ENCODE measurements at places on chromosomes 3 and 15. TPM values are rescaled to one million over a fixed set of nuclear protein-coding genes. Genes with fewer than 3 reads are reported as not detected.

- DNase-seq: peak; percentile 70
These were observed at the start of gene TPM1 for GRCh38 chr15:63041974-63042876. Gene TPM1, plus strand, starts transcription at chr15:63042747. Its CDS starts 83 bp downstream, at chr15:63042830.

DNA sequence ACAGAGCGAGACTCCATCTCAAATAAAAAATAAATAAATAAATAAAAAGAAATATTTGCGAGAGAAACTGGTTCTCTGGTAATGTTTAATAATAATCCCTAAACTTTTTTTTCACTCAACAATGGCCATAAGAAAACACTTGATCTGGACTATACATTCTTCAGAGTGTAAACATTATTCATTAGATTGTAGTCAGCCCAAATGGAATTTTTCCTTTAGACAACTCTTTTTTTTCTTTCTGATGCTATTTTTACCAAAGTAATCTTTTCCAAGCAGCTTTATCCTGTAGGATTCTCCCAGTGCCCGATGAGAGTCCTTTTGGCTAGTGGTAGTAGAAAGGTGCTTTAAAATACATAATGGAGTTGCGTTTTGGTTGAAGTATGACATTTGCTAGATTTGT lies 90.4 kb downstream of the NEDD4 start:
- no peak for DNase-seq

GRCh38 chr3:124576565-124577493 lies 153.4 kb upstream of the UMPS start:
- no peak for DNase-seq

The FETUB gene
- total RNA-seq: not detected

- no peak for DNase-seq
These were observed 24.4 kb downstream of the MAP1A start for GRCh38 chr15:43541785-43542184.

DNA sequence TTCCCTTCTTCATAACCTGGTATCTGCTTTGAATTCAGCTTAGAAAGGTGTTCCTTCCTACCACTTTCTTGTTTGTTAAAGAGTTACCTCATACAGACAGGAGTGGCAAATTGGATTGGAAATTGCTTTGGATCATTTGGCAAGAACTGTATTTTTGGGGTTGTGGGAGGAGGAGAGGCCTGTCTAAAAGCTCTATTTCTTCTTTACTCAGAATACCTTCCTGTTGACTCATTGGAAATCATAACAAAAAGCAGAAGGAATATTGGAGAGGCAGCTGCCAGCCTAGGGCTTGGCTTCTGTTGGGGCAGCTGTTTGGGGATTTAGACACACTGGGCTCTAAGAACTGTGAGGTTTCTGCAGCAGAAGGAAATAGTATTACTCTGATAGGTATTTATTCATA lies 14.2 kb downstream of the IQGAP1 start:
- DNase-seq: no peak

DNA sequence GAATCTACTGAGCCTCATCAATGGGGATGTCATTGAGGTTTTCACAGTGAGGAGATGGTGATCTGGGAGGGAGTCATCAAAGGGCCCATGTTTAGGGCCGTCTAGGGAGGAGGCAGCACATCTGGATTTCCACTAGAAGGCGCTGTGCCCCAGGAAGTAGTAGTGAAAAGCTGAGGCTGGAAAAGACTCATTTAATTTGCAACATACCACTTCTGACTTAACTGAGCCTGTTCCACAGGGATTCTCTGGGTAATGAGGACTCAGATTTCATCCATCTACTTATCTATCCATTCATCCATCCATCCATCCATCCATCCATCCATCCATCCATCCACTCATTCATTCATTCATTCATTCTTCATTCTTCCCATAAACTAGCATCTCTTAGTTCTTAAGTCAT lies 17.4 kb upstream of the SHF start:
- peak; percentile 76 for DNase-seq

DNA sequence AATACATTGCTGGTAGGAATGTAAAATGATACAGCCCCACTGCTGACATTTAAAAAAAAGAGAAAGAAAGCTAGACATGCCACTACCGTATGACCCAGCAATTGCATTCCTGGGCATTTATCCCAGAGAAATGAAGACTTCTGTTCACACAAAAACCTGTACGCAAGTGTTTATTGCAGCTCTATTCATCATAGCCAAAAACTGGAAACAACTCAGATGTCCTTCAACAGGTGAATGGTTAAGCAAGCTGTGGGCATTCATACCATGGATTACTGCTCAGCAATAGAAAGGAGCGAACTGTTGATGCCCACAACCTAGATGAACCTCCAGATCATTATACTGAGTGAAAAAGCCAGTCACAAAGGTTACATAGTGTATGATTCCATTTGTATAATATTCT lies 132.5 kb downstream of the MAP2K5 start:
- no peak for DNase-seq

DNA sequence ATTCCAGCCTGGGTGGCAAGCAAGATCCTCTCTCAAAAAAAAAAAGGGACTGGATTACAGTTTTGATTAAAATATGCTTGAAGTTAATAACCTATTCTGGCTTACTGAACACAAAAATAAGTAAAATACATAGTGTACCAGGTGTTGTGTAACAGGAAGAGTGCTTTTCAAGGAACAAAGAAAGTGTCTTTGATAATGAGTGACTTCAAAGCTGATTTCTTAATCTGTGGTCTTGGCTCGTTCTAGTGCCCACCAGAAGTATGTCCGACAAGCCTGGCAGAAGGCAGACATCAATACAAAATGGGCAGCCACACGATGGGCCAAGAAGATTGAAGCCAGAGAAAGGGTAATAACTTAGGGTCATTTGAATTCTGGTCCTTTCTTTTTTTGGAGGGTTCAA lies 4.0 kb downstream of the RPL14 start:
- DNase-seq: no peak

DNA sequence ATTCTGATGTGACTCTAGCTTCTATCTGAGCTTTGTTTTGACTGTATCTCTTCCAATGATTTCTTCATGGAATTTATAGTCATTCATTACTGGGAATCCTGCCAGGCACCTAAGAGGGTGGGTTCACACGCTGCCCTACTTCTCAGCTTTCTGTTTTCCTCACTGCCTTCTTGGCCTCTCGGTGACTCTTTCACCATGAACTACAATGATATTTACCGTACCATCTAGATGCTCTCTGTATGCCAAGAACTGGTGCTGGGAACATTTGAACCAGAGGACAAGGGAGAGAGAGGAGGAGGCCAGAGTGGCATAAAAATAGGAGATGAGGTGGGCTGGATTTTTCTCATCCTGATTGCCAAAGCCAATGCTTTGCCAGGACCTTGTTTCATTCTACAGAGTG lies 280.0 kb upstream of the P2RY1 start:
- no peak for DNase-seq

DNA sequence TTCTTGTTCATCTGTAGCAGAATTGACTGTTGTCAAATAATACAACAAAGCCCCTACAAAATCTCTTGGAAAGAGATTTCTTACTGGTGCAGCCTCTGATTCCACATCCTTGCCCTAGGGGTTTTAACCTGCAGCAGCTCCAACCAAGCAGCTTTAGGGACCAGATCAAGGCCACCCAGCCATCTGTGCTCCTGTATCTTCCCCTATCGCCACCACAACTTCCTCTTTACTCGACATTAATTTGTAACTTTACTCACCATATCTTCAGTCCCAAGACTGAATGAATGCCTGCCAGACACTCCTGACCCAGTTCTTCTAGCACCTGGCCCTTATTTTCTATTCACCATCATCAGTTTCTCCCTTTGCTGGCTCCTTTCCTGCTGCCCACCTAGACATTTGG lies 156.6 kb upstream of the IL12A start:
- no peak for DNase-seq
